ENCODE measurements at places on chromosomes 11 and 22.

- no peak for DNase-seq
Measured at GRCh38 chr22:47063606-47064005, 301.2 kb downstream of the TBC1D22A start.

GRCh38 chr11:128519338-128519737 is 68.0 kb downstream of the ETS1 start:
- DNase-seq, result no peak

GRCh38 chr22:29596408-29596807 is 7.0 kb upstream of the NF2 start:
- DNase-seq, result no peak

- no peak for DNase-seq
Measured at GRCh38 chr11:81036168-81036870, 1595.5 kb upstream of the TENM4 start.

- DNase-seq, result no peak
Measured at GRCh38 chr11:127130321-127130720, 129.8 kb upstream of the KIRREL3 start.

DNA sequence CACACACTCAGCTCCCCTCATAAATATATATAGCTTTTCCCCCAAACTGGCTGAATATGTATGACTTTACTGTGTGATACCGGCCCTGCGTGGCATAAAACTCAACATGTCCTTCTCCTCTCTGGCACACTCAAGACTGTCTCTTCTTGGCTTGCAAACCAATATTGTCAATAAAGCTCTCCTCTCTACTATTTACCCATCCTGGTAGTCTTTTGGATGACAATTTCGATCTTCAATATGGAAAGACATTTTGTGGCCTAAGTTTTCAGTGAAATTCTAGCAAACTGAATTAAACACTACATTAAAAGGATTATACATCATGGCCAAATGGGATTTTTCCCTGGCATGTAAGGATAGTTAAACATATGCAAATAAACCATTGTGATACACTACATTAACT is 1255.9 kb downstream of the JRKL start:
- no peak for DNase-seq

DNA sequence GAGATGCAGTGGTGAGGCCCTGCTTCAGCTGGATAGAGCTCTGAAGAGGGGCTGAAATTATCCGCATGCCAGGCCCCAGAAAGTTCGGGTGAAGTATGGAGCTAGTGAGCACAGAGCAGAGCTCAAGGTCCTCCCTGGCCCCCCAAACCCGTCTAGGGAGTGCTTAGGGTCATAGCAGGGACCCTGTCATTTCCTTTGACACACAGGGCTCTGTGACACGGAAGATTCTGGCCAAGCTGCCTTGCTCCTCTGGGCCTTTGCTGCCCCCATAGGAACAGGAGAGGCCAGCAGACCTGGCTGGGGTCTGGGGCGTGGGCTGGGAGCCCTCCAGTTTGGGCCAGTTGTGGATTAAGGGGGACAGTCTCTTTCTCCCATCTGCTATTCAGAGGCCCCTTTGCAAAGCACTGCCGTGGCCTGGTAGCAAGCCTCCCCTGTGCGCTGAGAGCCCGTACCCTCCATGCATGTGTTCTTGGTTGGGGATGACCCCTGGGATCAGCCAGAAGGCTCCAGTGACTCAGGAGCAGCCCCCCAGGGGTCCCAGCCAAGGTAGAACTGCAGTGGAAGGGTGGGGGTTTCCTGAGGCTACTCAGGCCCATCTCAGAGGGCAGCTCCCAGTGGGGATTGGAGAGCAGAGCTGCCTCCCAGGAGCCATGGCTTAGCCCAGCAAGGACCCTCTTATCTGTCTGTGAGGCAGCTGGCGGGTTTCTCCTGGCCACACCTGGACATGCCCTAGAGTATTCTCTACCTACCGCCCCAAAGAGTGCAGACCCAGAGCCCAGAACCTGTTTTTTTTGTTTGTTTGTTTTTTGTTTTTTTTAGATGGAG is 42.3 kb downstream of the RNF141 start:
- no peak for DNase-seq

- DNase-seq, result no peak
Measured at GRCh38 chr22:23059284-23059948, 10.9 kb upstream of the GNAZ start.

GRCh38 chr22:29313576-29314466 is 1.7 kb downstream of the RASL10A start:
- DNase-seq, result no peak

- no peak for DNase-seq
Measured at GRCh38 chr11:17391493-17392355, 3.3 kb upstream of the KCNJ11 start.

All from pancreas (tissue), 10 donors.